ENCODE measurements at places on chromosomes 3 and 15.

- no peak for DNase-seq
Measured at GRCh38 chr3:60584250-60584649, 667.0 kb downstream of the FHIT start.

DNA sequence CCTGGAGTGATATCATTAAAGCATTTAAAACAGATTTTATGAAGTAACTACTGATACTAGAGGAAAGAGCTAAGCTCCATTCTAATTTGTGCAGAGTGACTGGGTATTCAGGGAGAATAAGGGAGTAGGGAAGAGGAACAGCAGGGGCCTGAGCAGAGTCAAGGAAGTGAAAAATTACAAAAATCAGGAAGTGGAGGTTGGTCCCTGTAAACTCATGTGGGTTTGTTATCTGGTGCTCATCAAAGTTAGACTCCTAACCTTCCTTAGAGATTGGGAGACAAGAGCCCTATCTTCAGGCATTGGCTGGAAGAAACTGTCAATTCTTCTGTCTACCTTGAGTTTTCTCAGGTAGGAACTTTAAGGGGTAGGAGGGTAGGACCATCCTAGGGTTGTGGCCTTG, 82.5 kb downstream of the NEK11 start:
- DNase-seq, result no peak

DNA sequence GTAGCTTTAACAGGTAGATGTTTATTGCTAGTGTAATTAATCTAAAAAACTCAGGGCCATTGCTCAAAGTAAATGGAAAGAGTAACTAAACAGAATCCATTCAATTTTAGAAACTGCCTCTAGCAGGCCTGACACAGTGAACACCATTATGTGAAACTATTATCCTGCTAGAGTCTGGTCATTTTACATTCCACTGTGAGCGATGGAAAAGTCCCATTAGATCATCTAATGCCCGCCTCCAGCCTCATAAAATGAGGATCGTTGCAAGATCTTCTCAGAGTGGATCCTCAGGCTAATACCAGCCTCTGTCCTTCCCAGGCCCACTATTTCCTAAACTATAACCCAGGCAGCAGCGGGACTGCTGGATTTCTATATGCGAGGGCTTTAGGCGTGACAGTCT, 107.7 kb downstream of the WDR76 start:
- no peak for DNase-seq

- no peak for DNase-seq
Measured at GRCh38 chr3:181105646-181106045, 116.1 kb upstream of the DNAJC19 start.

GRCh38 chr3:86056032-86056431, 934.9 kb downstream of the VGLL3 start:
- no peak for DNase-seq

DNA sequence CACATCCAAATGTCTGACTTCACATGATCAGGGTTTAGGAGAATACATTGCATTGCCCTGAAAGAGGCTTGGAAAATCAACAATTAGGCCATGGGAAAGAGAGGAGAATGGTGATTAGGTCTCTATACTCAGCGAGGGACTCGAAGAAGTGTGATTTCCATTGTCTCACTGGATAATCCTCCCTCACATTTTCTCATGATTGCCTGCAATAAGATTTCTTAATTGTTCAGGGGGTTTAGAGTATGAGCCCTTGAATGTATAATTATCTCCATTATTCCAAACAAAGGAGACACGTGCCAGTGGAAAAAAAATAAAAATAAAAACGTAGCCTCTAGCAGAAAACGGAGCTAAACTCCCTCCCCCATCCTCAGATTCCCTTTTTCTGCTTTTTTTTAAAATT, 173.2 kb downstream of the TPRG1 start:
- DNase-seq, result no peak

Measured in activated CD8-positive, alpha-beta T cell treated with anti-CD3 and anti-CD28 coated beads, Interleukin-2, amount 10 ng/mL, durations not matched to agents 7 days and 5 days (primary cell).